Osteocyte (in vitro differentiated cells): ENCODE measurements at places on chromosomes 4 and X.

DNA sequence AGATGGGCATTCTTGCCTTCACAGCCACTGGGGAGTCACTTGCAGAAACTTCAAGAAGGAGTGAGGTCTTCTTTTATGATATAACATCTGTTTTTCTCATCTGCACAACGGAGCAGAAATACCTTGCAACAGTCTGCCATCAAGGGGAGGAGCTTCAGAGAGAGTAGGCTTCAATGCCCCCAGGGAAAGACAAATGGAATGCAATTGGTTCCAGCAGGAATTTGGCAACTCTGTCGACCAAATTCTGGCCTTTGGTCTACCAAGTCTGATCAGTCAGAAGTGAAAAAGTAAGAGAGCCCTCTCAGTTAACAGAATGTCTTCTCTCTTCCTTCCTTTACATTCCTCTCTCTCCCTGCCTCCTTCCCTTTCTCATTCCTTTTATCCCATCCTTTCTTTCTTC is 229.3 kb downstream of the IDS start:
- DNase-seq: no peak

GRCh38 chrX:3545901-3546300 is 167.5 kb downstream of the PRKX start:
- peak; percentile 21 for DNase-seq

DNA sequence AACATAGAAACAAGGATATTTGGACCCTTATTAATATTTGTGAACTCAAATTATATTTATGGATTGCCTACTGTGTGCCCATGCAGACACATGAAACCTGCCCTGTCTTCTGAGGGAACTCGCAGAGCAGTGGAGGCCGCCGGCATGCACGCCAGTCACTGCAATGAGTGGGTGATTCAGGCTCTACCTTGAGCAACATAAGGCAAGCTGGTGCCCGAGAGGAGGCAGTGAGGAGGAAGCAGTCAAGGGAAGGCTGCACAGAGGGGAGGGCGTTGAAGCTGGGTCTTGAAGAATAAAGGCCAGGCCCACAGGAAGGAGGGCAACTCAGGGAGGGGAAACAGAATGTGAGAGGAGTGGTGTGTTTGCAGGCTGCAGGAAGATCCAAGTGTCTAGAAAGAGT is 52.8 kb downstream of the PPEF2 start:
- DNase-seq: no peak

DNA sequence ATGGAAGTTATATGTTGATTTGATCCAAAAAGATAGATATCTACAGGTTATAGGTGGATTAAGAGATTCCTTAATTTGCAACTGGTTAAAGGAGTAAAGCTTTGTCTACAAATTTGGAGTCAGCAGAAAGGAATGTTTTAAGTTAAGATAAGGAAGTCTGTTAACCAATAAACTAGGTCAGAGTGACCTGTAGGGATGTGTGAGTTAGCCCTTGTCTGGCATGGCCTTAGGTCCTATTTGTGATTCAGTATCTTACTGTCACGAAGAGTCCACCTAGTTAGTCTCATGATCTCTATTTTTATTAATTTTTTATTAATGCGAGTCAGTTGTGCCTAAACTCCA is 230.8 kb downstream of the INPP4B start:
- no peak for DNase-seq

DNA sequence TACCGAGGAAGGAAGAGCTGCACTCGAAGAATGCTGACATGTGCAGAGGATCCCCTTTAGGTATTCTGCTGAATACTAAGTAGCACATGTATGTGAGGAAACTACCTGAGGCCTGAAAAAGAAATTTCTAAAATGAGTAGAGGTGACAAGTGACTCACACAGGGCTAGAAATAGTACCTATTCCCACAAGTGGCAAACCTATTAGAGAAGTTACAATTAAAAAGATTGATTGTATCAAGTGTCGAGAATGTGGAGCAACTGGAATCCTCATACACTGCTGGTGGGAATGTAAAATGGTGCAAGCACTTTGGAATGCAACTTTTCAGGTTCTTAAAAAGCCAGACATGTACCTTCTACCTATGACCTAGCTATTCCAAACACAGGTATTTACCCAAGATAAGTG is 47.4 kb downstream of the CCSER1 start:
- no peak for DNase-seq
